Activated effector memory CD4-positive, alpha-beta T cell treated with anti-CD3 and anti-CD28 coated beads, Interleukin-2, amount 50 U/mL, for 16 hours (primary cell): ENCODE measurements at places on chromosomes 5 and 9.

- no peak for DNase-seq
Observed at GRCh38 chr9:128912270-128912853, 8.4 kb upstream of the PHYHD1 start.

GRCh38 chr5:139740138-139740991, 55.2 kb upstream of the PSD2 start:
- no peak for DNase-seq

DNA sequence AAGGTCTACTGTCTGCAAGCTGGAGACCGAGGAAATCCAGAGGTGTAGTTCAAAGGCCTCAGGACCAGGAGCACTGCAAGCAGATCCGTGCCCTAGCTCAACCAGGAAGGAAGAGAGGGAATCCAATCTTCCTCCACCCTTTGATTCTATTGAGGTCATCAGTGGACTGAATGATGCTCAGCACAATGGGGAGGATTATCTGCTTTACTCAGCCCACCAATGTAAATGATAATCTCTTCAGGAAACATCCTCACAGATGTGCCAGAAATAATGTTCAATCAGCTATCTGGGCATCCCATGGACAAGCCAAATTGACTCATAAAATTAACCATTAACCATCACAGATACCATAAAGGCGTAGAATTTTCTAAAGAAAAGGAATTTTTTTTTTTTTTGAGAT, 92.0 kb downstream of the BASP1 start:
- no peak for DNase-seq

GRCh38 chr5:96195123-96195522, 233.5 kb upstream of the ELL2 start:
- no peak for DNase-seq
